Astrocyte (in vitro differentiated cells and primary cell): ENCODE measurements at places on chromosomes 1 and 21. TPM values are rescaled to one million over a fixed set of nuclear protein-coding genes. Genes with fewer than 3 reads are reported as not detected.
A peak's percentile ranks its signal among the peaks of the same experiment; 100 is the strongest.

- DNase-seq: no peak
These were observed 369.5 kb upstream of the LYPLAL1 start for GRCh38 chr1:218804014-218804785.

GRCh38 chr21:25556091-25556490 is 51.2 kb downstream of the MRPL39 start:
- no peak for DNase-seq

- no peak for DNase-seq
These were observed 6.1 kb downstream of the GJC2 start for GRCh38 chr1:228155596-228156514.

- no peak for DNase-seq
These were observed 14.7 kb downstream of the NIBAN1 start for GRCh38 chr1:184959626-184960025.

- DNase-seq: no peak
These were observed 9.3 kb downstream of the IRF2BP2 start for GRCh38 chr1:234600418-234601281.

GRCh38 chr1:68438310-68438709 is 11.4 kb downstream of the RPE65 start:
- no peak for DNase-seq

RSPH1 gene
- total RNA-seq: 0.43 TPM in 1 of 2 replicates, not detected in the other

DNA sequence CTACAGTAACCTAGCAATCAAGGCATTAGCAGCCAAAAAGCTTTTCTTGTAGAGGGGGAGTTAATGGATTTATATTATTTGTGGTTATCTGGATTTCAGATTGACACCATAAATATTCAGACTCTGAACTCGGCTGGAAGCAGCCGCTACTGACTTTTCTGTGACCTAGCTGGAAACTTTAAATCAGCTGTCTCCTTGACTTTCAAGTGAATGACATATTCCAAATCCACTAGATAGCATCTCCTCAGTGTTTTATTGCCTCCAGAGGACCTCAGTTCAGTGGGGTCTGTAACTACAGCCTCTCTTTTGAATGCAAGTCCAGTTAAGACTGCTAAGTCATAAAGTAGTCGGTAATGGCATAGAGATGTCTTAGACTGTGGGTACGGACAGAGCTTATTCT is 448.5 kb downstream of the NUF2 start:
- no peak for DNase-seq

IFI6 gene
- total RNA-seq: 3,307 and 4,155 TPM in 2 replicates

DNA sequence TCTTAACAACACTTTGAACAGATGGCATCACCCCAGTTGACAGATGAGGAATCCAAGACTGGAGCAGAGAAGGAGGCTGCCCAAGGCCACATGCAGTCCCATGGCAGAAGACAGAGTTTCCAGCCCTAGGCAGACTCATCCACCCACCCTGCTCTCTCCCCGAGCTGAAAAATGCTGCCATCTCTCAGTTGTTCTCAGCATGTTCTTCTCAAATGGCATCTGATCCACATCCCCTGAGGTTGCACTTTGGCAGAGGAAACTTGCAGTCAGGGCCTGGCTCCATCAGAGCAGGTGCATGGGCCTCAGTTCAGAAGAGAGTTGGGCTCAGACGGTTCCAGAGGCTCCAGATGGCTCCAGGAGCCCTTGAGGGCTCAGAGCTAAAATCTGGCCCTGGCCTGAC is 709.4 kb downstream of the MATN1 start:
- no peak for DNase-seq

GRCh38 chr1:6358144-6358624 is 35.4 kb downstream of the ACOT7 start:
- DNase-seq: peak; percentile 56

DNA sequence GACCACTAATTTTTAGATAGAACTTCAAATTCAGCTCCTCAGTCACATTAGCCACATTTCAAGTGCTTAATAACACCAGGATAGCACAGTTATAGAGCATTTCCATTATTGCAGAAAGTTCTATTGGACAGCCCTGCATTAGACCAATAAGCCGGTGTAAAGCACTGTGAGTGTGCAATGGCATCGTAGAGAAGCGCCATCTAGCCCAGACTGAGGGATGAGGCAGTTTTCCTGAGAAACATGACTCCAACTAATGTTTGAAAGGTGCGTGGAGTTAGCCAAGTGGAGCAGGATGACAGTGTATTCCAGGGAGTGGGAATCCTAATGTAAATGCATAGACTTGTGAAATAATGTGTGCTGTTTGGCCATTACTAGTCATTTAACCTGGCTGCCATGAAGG is 7.7 kb downstream of the RPE65 start:
- DNase-seq: no peak

FCRL2 gene
- total RNA-seq: not detected in 2 replicates

DNA sequence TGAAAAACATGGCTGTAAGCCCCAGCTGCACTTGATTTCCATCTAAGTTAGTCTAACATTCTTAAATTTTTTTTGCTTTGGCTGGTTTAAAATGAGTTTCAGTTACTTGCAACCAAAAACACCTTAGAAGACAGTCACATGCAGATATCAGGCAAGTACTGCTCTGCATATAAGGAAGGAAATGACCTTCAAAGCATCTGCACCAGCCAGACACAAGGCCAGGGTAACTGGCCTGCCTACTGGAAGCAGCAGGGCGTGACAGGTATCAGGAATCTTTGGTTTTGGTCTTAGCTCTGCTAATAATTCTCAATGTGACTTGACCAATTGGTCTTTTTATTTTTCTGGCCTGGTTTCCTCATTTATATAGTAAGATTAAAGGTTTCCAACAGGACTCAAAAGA is 33.5 kb downstream of the SCYL3 start:
- DNase-seq: no peak

DCST2 gene
- 0.34 and 0.36 TPM in 2 replicates for total RNA-seq

PLCH2 gene
- 2.0 and 2.2 TPM in 2 replicates for total RNA-seq

- DNase-seq: no peak
These were observed 91.9 kb downstream of the LEPR start for GRCh38 chr1:65512383-65512782.

DNA sequence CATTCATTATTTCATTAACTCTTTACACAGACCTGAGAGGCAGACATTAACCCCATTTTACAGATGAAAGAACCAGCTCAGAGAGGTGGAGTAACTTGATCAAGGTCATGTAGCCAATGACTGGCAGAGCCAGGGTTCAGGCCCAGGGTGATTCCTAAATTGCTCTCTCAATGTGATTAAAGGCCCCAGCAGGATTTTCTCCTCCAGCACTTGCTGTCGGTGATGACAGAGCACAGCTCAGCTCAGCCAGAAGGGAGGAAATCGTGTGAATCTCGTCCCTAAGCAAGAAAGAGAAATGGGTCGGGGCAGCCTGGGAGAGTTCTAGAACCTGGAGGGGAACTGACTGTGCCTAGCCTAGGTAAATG is 19.5 kb upstream of the RNF19B start:
- DNase-seq: no peak

- DNase-seq: no peak
These were observed 615.2 kb downstream of the MATN1 start for GRCh38 chr1:30108186-30108585.

GRCh38 chr1:209703834-209704504 is 677 bp upstream of the HSD11B1 start:
- no peak for DNase-seq

GRCh38 chr21:17989780-17990179 is 170.6 kb upstream of the C21orf91 start:
- no peak for DNase-seq

DNA sequence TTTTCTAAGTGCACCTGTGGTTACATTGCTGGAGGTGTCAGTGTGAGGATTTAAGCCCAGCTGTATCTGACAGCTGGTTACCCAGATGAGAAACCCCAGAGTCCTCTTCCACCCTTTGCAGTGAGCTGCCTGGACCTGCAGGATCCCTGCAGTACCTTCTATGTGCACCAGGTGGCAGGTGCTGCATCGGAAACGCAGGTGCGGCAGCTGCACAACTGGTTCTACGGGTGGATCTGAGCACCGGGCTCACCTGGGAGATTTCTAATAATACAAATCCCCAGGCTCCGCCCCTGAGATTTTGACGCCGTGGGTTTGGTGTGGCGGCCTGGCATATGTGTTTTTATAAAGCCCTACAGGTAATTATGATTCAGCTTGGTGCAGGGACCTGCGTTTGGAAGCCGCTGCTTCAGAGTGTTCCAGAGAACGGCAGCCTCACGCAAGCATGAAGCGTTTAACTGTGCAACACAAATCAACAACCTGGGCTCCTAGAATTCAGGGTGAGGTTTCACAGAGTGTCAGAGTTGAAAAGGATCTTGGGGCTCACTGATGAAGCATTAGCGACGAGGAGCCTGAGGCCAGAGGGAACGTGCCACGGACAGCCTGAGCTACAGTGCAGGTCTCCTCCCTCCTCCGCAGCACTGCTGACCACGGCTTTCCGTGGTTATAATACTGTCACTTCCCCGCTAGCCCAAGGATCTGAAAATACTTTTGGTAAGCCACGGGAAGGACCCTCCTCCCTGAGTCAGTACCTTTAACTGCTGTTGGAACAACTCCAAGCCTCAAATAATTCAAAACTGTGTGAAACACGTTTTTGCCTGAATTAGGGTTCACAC is 96.7 kb upstream of the TRABD2B start:
- peak; percentile 6 for DNase-seq

DNA sequence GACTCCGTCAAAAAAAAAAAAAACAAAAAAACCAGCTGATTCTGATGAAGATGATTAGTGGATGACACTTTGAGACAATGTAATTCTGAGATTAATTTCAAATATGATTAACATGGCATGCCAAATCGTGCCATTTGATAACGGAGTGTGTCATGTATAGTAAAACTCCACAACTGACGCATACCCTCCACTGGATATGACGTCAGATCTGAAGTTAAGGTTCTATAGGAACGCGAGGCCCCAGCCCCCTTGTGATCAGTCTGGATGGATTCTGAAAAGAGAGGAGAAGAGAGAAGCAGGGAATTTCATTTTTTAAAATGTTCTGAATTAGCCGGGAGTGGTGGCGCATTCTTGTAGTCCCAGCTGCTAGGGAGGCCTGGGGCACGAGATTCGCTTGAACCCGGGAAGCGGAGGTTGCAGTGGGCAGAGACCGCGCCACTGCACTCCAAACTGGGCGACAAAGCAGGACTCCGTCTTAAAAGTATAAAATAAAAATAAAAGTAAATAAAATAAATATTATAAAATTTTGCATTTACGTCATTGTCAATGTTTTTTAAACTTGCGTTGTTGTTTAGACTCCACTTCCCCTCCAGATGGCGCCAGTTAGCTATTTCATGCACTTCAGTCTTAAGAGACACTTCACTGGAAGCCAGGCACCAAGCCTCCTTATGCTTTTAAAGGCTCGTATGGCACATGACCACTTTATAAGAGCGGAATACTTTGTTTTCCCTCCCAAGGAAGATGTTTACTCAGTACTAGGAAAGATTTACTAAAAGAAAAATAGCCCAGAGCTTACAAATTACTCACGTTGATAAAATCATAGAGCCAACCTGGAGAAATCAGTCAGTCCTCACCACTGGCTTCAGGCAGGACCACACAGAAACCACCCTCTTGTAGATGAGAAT is 65.5 kb downstream of the UBE2U start:
- DNase-seq: peak; percentile 57

C1orf232 gene
- total RNA-seq: not detected in 2 replicates

ANKRD35 gene
- 0.07 and 0.16 TPM in 2 replicates for total RNA-seq

GJA9 gene
- not detected in 2 replicates for total RNA-seq

PSEN2 gene
- 8.9 and 12.4 TPM in 2 replicates for total RNA-seq

DNA sequence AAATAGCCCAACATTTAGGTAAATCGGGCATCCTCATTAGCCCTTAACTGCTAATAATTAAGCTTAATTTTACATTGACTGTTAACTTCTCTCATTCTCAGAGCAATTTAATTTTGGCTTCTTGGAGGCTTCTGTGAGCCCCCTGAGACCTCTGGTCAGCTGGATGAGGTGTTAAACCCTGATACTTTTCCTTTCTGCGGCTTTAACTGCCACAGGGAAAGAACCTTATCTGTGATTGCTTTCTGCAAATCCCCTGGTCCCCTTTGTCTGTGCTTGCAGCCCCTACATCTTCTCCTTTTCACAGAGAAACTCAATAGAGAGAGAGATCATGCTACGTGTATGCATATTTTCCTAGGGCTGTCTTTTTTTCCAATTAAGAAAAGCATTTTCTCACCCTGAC is 184.5 kb upstream of the CSF3R start:
- DNase-seq: no peak

DNA sequence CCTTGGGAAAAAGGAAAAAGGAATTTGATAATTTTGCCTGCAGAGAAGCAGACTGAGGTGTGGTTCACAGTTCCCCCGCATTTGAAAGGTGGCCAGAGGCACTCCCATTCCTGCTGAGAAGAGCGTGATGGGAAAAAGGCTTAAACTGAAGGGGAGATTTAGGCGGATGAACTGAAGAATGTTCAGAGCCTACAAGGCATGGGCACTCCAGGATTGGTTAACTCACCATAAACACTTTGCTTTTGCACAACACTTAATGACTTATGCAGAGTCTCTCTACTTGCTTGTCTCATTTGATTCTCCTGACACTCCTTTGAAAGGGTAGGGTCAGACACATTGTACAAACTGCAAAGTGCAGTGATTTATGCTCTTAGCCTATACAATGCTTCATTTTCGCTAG is 119.6 kb upstream of the RUNX1 start:
- DNase-seq: peak; percentile 39

GRCh38 chr1:21514245-21514644 is 5.0 kb downstream of the ALPL start:
- DNase-seq: no peak

BRDT gene
- not detected in 2 replicates for total RNA-seq

DNA sequence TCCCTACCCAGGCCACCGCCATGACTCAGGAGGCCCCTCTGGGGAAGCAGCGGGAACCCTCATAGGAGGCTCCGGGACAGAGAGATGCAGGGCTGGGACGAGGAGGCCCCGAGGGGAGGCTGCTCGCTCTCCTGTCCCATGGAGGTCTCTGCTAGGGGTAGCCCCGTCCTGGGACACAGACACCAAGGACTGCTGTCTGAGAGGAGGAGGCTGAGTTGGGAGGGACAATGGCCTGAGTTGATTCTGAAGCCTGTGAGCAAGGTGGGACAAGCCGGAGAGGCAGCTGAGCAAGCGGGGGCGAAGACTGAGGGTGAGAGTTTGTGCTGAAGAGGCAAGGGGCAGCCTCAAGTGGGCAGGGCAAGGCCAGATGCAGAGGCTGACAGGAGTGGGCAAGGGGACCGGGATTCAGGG is 17.4 kb downstream of the SLC27A3 start:
- DNase-seq: no peak

RNF11 gene
- total RNA-seq: 119 and 126 TPM in 2 replicates

SPRR2F gene
- total RNA-seq: not detected in 2 replicates

BLACAT1 gene
- 2.2 and 2.3 TPM in 2 replicates for total RNA-seq

DNA sequence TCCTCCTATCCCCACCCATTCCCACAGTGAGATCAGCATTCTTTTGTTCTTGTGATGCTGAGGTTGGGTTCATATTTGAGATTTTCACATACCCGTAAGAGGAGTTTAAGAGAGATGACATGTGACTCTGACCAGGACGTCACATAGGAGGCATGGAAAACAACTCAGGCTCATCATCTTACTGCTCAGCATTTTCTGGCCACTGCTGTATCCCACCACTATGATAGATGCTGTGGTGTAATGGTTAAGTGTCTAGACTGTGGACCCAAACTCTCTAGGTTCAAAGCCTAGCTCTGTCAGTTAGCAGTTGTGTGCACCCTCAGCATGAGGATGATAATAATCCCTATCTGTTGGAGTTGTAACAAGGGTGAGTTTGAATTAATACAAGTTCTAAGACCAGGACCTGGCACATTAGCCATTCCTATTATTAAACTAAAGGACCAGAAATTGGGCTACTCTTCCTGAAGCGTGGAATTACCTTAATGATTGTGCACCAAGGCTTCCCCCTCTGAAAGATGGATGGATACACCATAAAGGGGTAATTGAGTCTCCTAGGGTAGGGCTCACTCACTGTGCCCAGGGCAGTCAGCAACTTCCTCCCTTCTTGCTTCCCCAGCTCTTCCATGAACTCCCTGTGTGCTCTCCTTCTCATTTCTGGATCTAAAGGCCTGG is 40.9 kb downstream of the LGR6 start:
- DNase-seq: peak; percentile 76
